Endodermal cell (in vitro differentiated cells): ENCODE measurements at places on chromosomes 11 and 22.
A peak's percentile ranks its signal among the peaks of the same experiment; 100 is the strongest.

- DNase-seq = no peak
Observed at GRCh38 chr11:68581439-68581838, 102.9 kb upstream of the GAL start.

GRCh38 chr22:46574993-46575910 is 37.8 kb upstream of the CELSR1 start:
- DNase-seq = peak; percentile 80

DNA sequence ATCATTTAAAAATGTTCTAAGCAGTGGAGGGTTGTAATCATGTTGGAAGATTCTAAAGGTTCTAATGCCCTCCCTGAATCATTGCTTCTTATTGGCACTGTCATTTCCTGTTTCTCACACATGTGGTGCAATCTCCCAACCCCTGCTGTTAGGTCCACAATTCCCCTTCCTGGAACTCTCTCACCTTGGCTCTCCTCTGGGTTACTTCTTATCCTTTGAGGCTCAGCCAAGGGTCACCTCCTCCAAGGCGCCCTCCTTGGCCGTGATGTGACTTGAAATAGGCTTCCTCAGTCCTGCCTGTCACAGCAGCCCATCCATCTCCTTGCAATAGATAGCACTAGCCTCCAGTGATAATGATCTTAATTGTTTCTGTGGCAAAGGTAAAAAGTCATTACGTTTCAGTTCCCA is 149.8 kb downstream of the TTC17 start:
- peak; percentile 66 for DNase-seq

- no peak for DNase-seq
Observed at GRCh38 chr11:55172734-55173415, 89.1 kb upstream of the TRIM48 start.

GRCh38 chr11:118126082-118126838 is 26.4 kb downstream of the SCN4B start:
- DNase-seq = no peak

- DNase-seq = no peak
Observed at GRCh38 chr11:116697639-116698038, 75.1 kb downstream of the BUD13 start.
